GM12865 (cell line): ENCODE measurements at places on chromosomes 1 and 21.

- DNase-seq: no peak
Measured at GRCh38 chr21:43815107-43815613, 25.8 kb downstream of the RRP1 start.

GRCh38 chr1:32047701-32048100, 25.0 kb upstream of the TMEM39B start:
- DNase-seq: no peak

DNA sequence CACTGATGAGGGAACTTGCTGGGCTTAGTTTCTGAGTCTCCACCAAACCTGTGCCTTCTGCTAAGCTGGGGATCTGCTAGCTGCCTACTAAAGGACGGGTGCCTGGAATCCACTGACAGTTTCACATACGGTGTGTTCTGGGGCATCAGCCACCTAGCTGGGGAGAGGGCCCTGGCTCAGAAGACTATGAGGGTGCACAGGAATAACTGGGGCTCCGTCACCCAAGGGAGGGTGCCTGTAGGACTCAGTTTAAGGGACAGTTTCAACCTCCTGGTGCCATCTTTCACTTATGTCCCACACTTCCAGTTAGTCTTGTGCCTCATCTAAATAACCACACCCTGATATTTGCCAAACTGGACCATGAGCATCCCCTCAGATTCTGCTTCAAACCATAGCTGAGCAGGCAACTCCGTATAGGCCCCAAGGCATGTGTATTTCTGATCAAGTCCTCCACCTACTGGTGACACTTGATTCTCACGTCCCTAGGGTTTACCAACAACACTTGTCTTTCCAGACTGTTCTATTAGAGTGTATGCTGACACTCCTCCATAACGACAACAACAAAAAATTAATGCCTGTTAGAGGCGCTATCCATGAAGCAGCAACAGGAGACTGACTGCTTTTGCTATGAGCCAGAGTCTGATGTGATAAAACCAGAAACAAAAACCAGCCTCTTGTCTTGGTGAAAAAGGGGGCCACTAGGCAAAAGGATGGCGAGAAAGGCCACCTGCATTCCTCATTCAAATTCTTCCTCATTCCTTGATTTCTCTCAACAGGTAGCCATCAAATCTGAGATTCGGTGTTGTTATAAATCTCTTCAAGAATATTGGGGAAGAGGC, 55.0 kb upstream of the PAXBP1 start:
- peak; percentile 75 for DNase-seq

DNA sequence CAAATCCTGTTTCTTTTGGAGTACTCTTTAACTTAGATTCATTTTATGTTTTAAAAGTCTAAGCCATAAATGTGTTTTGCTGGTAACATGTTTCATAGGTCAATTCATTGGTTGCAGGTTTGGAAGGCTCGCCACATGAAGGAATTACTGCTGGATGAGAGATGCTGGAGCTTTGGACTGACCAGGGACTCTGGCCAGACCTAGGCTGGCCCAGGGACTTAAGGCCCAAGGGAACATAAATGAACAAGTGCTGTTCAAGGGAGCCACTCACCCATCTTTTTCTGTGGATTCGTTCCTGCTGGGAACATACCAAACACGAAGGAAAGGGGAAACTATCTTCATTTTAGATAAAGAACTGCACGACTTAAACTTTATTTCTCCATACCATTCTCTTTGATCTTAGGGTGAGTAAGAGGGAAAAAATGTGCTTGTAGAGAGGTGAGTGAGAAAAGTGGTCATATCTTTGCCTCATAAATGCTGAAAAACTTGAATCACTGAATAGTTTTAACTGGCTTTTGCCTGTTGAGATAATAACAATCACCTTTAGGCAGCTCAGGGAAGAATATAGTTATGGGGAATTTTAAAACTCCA, 15.3 kb upstream of the SHCBP1L start:
- DNase-seq: no peak

DNA sequence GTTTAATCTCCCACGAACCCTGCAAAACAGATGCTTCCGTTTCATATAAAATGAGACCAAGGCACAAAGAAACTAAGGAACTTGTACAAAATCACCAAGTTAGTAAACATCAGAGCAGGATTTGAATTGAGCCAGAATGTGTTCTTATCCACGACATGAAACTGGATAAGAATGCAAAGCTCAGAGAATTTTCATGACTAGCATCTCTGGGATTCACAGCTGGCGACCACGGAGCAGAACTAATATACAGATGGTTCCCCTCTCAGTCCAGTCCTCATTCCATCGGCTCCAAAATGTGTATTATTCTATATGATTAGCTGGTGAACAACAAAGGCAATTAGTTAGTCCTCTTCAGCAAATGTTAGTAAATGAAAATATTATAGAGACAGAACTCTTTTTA, 72.3 kb upstream of the ERG start:
- DNase-seq: no peak

GRCh38 chr1:27332536-27333281, 9.1 kb upstream of the SYTL1 start:
- DNase-seq: peak; percentile 40

DNA sequence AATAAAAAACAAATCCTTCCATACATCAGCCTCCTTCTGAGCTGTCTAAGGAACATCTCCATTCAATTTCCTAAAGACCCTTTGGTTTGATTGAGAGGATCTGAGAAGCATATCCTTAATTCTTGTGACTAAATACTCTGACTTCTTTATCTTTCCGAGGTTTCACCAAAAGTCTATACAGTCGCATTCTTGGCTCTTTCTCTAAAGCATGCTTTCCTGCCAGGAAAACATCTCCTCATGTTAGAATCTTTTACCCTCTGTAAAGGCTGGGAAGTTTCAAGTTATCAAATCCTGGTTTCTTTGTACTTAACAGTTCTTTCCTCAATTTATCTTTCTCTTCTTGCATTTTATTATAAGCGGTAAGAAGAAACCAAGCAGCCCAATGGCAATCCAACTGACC, 630.4 kb downstream of the PTPRC start:
- DNase-seq: no peak

GRCh38 chr1:155591770-155592169, 18.2 kb upstream of the MSTO1 start:
- DNase-seq: peak; percentile 65

DNA sequence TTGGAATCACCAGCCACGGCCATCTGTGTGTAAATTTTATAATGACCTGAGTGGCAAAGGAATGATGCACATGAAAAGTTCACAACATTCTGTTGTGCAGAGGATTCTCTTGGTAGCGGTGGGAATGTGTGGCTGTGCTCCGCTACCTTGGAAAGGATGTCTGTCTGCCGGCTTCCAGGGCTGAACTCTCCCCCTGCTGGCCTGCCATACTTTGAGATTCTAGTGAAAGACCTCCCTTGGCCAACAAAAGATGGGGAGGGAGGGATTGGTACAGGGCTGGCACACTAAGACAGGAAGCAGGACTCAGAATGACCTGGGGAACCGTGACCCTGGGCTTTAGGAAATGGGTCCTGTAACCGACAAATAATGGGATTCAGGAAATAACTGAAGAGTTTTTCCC, 194.5 kb upstream of the PLD5 start:
- no peak for DNase-seq

DNA sequence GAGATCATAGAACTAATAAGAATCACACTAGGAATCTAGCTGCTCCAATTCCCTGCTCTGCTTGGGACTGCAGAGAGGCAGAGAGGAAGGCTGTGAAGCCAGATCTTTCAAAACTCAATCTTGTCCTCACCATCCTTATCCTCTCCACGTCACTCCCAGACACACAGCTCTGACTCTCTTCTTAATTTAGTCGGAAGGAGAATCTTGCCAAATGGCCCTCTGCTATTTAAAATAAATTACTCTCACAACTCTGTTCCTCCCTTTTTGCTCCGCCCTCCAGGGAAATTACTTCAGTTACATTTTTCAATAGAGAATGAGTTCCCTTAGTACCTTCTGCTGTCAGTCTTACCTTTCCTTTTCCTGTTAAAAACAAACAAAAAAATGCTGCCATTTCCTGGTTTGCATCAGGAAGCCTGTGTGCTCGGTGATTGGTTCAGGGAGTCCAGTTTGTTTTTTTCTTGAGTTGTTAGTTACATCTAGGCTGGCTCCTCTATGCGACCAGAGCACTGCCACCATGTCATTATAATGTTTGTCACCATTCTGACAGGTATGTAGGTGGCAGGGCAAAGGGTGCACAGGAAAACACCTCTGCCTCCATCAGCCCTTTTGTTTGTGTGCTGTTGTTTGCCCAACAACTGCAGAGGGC, 80.1 kb downstream of the FCRL5 start:
- no peak for DNase-seq

GRCh38 chr1:200247518-200247917, 162.3 kb downstream of the ZNF281 start:
- no peak for DNase-seq

DNA sequence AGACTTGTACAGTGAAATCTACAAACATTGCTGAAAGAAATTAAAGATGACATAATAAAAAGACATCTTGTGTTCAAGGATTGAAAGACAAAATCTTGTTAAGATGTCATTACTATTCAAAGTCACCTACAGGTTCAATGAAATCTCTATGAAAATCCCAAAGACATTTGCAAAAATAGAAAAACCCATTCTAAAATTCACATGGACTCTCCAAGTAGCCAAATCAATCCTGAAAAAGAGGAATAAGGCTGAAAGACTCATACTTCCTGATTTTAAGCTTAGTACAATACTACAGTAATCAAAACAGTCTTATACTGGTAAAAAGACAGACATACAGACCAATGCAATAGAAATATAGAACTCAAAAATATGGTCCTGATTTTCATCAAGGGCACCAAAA, 78.6 kb downstream of the PCSK9 start:
- no peak for DNase-seq

DNA sequence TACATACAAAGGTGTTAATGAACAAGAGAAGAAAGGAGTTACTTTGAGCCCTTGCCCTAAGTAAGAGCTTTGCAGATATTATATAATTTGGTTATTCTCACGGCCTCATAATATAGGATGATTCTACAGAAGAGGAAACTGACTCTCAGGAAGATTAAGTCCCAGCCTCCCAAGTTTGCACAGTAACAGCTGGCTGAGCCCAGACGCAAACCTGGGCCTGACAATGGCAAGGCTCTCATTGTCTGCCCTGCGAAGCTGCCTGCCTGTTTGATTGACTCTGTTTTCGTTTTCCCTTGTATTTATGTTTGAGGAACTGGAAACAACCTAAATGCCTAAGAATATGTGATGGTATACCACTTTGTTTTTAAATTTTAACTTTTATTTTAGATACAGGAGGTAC, 76.2 kb upstream of the PGBD5 start:
- DNase-seq: no peak

DNA sequence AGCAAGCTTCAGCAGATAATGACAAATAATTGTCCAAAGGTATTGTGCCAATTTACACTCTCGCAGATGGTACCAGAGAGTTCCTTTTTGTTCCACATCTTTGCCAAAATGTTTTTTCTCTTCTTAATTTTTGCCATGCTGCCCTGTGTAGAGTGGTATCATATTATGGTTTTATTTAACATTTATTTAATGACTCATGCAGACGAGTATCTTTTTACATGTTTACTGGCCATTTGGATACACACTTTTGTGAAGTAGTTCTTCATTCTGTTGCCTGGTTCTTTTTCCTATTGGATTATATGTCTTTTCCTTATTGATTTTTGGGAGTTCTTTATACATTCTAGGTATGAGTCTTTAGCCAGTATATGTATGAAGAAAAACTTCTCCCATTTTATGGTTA, 151.1 kb downstream of the PCNX2 start:
- DNase-seq: no peak

DNA sequence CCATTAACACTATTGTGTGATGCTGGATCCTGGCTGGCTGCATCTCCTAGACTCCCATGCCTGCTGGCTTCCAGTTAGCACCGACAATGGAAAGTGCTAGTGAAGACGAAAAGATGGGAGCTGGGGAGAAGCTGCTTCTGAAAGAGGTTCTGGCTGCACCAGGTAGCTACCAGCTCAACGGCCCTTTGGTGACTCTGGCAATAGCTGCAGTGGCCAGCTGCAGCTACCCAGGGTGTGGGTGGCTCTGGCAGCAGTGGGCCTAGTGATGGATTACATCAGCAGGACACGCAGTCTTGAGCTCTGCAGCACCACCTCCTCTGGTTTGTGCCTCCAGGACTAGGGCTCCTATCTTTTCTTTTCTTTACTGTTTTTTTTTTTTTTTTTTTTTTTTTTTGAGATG, 662.6 kb downstream of the MATN1 start:
- no peak for DNase-seq

- DNase-seq: no peak
Measured at GRCh38 chr1:213423605-213424004, 372.6 kb downstream of the RPS6KC1 start.

DNA sequence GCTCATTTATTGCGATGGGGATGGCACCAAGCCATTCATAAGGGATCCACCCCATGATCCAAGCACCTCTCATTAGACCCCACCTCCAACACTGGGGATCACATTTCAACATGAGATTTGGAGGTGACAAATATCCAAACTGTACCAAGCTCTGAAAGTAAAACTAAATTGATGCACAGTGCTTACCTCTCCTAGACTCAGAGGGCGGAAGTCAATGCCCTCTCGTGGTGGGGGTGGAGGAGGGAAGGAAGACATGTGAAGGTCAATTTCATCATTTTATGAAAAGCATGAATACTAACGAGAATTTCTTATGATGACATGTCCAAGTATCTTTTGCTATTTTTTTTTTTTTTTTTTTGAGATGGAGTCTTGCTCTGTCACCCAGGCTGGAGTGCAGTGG, 120.0 kb downstream of the PGBD5 start:
- peak; percentile 80 for DNase-seq

GRCh38 chr21:25960402-25960801, 210.2 kb downstream of the APP start:
- DNase-seq: no peak

DNA sequence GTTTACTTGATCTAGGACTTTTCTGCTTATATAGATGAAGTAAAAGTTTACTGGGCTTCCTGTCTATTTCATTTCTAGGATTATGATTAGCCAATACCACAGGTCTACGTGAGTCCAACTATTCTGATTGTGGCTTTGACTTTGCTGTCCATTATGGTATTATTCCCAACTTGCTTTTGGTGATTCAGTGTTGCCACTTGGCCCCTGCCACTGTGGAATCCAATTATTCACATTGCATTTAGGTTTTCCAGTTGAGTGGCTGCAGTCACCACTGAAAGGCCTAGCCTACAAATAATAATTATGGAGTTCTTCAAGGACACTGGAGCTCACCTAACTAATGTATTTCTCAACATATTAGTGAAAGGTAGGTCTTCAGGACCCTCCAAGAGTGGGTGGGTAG, 574.3 kb upstream of the USP24 start:
- no peak for DNase-seq

DNA sequence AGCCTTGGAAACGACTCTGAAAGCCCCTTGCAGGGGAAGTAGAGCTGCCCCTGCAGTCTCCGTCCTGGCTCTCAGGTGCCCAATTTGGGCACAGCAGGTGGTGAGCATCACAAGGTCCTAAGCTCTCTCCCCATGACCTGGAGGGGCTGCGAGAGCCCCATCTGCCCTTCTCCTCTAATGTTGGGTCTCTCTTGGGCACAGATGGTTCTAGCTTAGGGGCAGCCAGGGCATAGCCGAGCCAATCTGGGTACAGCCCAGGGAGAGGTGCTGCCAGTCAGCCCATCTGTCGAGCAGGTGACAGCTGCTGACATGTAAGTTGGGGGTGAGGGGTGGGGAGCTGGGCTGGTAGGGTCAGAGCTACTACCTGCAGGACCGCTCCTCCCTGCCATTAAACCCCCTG, 50.7 kb downstream of the SYT2 start:
- no peak for DNase-seq

GRCh38 chr1:213269829-213270228, 218.8 kb downstream of the RPS6KC1 start:
- DNase-seq: no peak
